HEK293T (cell line): ENCODE measurements at places on chromosomes 2 and 18.

GRCh38 chr2:98944775-98945174 lies 8.8 kb upstream of the CRACDL start:
- no peak for DNase-seq

DNA sequence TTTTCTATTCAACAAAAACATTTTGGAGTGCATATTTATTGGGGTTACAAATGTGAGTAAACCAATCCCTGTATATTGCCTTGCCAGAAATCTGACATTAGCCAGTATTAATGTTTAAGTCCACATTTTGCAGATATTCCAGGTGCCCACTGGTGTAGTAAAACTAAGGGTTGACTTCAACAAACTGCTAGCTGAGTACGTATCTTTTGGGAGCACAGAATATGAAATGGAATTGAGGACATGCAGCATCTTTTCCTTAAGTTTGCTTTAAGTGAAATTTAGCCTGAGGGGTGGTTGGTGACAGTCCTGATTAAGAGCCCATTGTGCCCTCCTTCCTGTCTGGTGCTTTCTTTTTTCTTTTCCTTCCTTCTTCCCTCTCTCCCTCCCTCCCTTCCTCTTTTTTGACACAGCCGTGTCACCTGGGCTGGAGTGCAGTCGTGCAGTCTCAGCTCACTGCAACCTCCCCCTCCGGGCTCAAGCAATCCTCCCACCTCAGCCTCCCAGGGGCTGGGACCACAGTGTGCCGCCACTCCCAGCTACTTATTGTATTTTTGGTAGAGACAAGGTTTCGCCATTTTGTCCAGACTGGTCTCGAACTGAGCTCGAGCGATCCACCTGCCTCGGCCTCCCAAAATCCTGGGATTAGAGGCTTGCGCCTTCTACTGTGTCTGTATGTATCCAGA lies 1.6 kb downstream of the NUP35 start:
- no peak for DNase-seq

DNA sequence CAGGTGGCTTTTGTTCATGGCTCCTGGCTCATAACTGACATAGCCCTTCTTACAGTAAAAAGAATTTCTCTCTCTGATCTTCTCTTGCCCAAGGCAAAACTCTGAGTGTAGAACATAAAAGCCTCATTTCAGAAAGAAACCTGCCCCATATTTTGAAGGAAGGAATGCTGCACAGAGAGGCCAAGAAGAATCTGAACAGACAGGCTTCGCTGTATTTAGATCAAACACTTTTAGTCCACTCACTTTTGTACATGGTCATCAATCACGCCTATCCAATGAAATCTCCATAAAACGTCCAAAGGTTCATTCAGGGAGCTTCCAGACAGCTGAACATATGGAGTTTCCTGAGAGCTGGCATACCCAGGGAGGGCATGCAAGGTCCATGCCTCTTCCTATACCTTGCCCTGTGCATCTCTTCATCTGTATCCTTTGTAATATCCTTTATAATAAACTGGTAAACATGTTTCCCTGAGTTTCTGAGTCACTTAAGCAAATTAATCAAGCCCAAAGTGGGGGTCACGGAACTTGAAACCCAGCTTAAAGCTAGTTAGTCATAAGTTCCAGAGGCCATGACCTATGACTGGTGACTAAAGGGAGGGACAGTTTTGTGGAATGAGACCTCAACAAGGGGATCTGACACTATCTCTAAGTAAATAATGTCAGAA lies 62.5 kb upstream of the TMEM247 start:
- no peak for DNase-seq

DNA sequence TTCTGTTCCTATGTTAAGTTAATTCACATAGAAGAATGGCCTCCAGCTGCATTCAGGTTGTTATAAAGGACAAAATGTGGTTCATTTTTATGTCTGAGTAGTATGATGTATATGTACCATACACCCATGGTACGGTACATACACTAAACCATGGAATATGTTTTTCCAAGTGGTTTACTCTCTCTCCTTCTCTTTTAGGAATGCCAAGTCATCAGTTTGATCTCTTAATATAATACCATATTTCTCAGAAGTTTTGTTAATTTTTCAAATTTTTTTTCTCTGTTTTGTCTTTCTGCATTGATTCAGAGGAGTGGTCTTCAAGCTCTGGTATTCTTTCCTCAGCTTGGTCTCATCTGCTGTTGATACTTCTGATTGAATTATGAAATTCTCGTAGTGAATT lies 230.9 kb downstream of the DSEL start:
- DNase-seq = no peak

DNA sequence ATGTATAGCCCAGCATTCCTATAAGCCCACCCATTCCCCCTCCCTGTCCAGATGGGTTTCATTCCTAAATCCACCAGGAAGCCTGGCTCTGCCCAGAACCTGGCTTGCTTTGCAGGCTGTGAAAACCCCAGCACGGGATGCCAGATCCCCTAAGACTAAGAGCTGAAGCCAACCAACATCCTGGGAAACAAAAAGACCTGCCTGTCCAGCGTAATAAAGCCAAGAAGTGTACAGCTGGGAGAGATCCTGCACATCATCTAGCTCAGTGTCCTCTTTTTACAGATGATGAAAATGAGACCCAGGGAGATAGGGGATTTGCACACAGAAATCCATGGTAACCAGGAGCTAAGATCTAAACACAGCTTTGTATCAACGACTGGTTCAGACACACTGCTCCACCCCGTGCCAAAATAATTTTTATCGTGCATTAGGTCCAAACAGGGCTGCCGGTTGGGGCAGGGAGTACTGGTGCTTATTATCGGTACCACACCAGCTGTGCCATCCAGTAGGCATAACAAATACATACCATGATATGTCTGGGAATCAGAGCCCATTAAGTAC lies 2.9 kb downstream of the RND3 start:
- no peak for DNase-seq

DNA sequence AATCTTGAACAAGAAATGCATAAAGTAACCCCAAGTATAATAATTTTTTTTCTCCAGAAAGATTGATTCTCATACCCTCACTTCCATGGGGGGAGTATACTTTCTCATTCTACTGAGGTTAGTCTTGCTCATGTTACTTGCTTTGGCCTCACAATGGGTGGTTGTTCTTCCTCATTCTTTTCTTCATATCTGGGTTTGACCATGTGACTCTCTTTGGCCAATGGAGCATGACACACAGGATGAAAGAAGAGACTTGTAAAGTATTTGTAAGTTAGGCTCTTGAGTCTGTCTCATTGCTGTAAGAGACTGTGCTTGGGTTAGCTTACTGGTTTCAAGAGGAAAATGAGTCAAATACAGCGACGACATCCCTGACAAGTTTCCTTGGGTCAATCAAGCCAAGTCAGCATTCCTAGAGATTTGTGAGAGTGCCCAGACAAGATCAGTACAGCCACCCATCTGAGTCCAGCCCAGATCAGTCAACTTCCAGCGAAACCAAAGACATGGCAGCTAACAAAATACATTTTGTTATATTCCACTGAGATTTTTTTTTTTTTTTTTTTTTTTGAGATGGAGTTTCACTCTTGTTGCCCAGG lies 970.2 kb downstream of the BCL11A start:
- DNase-seq = no peak

- DNase-seq = no peak
These were observed 26.4 kb downstream of the SLC66A2 start for GRCh38 chr18:79924814-79925731.

- DNase-seq = no peak
These were observed 808.0 kb upstream of the SOX11 start for GRCh38 chr2:4884117-4884571.

DNA sequence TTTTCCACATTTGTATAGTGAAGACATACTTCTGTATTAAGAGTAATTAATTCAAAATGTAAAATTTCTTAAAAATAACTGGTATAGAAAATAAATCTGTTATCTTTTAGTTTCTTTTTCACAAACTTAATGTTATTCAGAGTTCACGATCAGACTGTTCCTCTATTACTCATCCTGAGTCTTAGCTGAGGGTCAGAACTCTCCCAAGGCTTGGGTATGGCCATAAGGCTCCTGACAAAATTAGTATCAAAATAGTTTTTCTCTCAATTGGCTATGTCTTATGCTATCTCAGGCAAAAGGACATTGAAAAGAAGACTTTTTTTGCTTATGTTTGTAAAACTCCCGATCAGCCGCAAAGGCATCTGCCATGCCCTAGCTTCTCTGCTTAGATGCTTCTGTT lies 56.1 kb upstream of the NAB1 start:
- DNase-seq = no peak

DNA sequence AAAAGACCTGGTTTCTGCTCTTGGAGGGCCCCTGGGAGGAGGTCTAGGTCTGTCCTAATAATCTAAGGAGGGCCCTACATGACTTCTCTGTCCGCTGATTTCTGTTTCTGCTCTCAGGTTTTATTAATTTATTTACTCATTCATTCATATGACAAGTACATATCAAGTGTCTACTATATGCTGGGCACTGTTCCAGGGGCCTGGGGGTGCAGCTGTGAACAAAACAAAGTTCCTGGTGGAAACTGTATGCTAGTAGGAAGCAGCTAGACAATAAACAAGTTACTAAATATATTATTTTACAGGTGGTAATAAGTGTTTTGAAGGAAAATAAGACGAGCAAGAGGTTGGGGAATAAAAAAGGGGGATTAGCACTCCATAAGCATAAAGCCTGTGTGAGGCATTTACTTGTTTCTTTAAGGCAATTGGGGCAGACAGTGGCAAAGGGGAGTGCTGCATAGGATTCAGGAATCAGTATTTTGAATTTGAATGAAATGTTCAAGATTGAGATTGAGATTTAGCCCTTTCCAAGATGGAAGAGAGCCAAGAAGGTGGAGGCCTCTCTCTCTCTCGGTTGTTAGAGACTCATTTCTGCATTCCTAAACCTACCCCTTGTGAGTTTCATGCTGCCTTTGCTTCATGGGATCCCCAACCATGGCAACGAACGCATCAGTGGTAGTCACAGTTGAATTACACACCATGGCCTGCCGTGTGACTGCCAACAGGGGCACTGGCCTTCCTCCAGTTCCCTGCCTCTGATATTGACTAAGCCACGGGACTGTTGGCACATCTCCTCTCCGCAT lies 28.3 kb downstream of the DRC1 start:
- DNase-seq = no peak

- DNase-seq = no peak
These were observed 85.6 kb upstream of the TSPYL6 start for GRCh38 chr2:54341656-54342055.

- DNase-seq = no peak
These were observed 5.0 kb downstream of the NTSR2 start for GRCh38 chr2:11665028-11665427.

DNA sequence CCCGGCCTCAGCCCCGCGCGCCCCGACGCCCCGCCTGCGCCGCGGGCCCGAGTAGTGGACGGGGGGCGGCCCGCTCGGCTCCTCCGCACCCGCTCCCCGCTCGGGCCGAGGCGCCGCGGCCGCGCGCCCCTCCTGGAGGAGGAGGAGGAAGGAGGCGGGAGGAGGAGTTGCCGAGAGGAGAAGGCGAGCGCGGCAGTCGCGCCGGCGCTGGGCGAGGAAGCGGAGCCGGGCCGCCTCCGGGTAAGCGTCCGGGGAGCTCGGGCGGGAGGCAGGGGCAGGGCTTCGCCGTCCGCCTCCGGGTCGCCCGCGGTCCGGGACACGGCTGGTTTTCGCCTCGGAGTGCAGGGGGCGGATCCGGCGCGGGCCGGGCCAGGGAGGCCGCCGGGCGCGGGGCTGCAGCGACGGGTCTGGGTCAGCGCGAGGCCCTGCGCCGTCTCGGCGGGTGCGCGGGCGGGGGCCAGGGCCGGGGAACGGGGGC lies at the start of gene SOCS6:
SOCS6 (plus strand) TSS at position 195 of the 478 bp plus-strand sequence. CDS start 35,624 bp downstream, outside the sequence.
- peak; percentile 25 for DNase-seq

DNA sequence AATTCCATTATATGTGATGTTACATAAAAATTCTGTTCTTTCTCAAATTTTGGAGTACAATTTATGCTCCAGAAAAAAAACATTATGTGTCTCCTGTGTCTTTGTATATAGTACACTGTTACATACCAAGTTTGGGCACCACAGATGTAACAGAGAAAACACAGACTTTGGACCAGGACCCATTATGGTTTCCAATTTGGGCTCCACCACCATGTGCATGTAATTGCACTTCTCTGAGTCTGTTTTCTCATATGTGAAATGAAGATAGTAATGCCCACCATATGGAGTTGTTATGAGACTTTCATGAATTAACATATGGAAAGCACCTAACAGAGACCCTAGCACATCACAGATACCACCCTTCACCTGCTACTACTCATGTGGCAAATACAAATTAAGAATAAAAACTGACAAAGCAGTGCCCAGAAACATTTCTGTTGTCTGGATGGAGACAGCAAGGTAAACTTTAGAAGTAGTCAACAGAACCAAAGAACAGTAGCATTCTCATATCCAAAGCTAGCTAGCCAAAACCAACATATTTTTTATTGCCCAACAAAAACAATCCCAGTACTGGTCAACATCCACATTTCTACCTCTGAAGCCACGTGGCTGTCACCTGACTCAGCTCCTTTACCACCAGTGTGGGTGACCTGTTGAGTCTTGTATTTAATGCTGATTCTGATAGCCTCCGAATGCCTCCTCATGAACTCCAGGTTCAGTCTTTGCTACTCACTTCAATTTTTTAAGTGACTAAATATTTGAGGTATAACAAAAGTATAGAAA lies 42.9 kb downstream of the ANTXR1 start:
- no peak for DNase-seq

- DNase-seq = no peak
These were observed 1063.4 kb upstream of the CRIM1 start for GRCh38 chr2:35292199-35292598.

DNA sequence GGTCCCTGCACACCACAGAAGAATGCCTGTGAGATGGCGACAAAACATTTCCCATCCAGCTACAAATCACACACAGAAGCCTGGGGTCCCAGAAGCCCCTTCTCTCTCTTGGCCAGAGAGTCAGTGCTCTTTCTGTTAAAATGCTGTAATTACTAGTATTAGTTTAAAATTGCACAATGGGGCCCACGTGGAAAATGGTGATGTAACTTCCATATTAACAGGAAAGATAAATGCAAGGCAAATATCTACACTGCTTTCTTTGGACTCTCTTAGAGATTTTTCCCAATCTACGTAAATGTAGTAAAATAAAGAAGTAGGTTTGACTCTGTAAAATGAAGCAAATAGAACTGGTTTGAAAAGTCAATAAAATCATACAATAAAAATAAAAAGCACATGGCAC lies 113.9 kb upstream of the TFCP2L1 start:
- no peak for DNase-seq

DNA sequence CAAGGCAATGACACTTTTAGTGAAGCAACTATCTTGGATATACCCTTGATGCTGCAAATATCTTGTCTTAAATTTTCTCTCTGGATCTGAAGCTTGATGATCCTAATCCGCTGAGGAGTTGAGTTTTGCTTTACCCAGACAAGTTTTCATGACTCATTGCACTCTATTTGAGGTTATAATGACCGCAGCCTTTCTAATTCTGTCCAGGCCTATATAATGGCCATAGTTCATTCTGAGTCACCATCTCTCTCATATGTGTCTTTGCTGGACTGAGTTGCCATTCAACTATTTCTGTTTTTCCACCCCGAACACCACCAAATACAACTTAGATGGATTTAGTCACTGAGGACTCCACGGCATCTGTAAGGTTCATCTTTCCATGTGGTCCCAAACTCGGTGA lies 802.1 kb upstream of the FAM98A start:
- no peak for DNase-seq

- DNase-seq = no peak
These were observed 25.2 kb upstream of the LCLAT1 start for GRCh38 chr2:30421604-30422443.
